ENCODE measurements at places on chromosomes 16 and 17. TPM values are rescaled to one million over a fixed set of nuclear protein-coding genes. Genes with fewer than 3 reads are reported as not detected.

Gene CHRNE
- polyA plus RNA-seq, result 4.9 TPM

Gene ZNF688
- polyA plus RNA-seq, result 39.0 TPM

Gene GLTPD2
- polyA plus RNA-seq, result 0.74 TPM

- H3K27me3 ChIP-seq, result peaks cover 9% of the 10 kb centered on the region
Observed at GRCh38 chr16:90012991-90013745, 6.1 kb downstream of the DBNDD1 start.

DNA sequence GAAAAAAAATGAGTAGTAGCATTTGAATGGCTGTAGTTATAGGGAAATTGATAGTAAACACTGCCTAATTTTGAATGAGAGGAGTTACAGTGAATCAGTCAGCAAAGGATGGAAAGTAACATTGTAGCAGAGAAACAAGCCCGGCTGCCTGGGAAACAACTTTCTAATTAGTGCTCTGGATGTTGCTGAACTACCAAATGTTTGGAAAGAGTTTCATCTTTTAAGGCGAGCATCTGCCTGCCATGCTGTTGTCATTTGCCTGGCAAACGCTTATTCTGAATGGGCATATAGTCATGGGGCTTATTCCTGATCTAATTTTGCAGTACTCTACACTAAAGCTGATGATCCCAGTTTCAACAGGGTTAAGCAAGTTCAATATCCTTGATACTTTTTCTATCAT, 138.6 kb downstream of the CDH11 start:
- no peak overlapping the region for H3K4me3 ChIP-seq
- no peaks in the 10 kb centered on the region for H3K4me1 ChIP-seq
- H3K36me3 ChIP-seq, result no peaks in the 10 kb centered on the region
- H3K27me3 ChIP-seq, result no peaks in the 10 kb centered on the region
- no peak for DNase-seq
- H3K27ac ChIP-seq, result no peak overlapping the region

DNA sequence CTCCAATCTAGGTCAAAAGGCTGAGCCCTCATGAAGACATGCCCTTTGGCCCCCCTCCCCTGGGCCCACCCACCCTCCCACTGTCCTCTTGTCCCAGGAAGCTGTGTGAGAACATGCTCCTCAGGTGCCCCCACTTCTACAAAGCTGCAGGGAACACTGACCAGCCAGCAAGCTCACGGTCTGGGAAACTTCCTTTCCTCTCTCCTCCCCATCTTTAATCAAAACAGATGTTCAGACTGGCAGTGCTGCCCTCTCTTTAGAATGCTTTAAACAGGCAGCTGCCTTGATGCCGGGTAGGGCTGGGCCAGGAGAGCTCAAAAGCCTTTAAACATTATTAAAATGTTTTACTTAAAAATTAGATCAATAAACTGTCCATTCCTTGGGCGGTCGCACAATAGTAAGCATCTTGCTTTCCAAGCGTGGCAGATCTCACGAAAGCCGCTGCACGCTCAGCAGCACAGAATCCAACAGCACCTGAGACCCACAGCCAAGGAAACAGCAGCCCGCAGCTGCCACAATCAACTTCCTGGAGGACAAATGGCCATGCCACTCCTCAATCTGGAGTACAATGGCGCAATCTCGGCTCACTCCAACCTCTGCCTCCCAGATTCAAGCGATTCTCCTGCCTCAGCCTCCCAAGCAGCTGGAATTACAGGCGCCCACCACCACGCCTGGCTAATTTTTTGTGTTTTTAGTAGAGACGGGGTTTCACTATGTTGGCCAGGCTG, 399.2 kb downstream of the SLC39A11 start:
- H3K4me1 ChIP-seq, result no peaks in the 10 kb centered on the region
- no peak overlapping the region for H3K4me3 ChIP-seq
- DNase-seq, result no peak

DNA sequence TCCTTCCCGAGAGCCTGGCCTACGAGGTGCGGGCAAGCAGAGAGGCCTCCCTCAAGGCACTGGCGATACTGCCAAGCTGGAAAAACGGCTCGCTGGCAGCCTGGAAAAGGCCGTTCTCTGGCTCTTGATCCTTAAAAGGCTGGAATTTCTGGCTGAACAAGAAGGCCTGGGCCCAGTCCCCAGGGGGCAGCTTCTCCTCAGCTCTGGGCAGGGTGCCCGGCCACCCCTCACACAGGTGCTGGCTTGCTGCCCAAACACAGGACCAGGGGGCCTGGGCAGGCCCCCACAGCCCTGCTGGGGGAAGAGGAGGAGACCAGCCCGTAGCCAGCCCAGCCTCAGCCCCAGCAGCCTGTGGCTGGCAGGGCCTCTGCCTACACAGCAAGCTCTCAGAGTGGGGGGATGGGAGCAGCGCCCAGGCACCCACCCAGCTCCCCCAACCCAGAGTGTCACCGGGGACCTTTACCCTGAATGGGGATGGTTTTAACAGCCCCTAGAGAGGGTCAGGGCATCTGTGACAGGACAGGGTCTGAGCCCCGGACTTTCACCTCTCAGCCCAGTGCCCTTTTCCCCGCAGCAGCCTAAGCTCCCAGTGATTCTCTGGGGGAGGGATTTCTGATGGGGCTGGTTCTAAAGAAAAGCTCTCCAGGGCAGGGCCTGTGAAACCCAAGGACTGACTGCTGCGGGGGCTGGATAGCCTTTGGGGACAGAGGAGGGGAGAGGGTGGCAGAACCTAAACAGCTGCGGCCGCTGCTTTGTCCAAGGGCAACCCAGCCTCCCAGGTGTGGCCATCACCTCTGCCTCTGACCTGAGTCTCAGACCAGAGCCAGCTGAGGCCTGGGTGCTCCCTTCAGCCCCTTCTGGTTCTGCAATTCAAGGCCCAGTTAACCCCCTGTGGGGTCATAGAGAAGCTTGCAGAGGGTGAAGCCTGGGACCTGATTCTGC, 38.6 kb upstream of the TOB1 start:
- H3K4me1 ChIP-seq, result peaks cover 17% of the 10 kb centered on the region
- H3K36me3 ChIP-seq, result no peaks in the 10 kb centered on the region
- no peak overlapping the region for H3K4me3 ChIP-seq
- peak overlapping the region; percentile 93 for H3K27ac ChIP-seq

- peaks cover 64% of the 10 kb centered on the region for H3K4me1 ChIP-seq
- peak; percentile 91 for DNase-seq
- H3K27ac ChIP-seq, result peak overlapping the region; percentile 95
- no peaks in the 10 kb centered on the region for H3K36me3 ChIP-seq
Observed at GRCh38 chr16:84593825-84594724, 23.8 kb downstream of the COTL1 start.

Gene WNK4
- polyA plus RNA-seq, result not detected

DNA sequence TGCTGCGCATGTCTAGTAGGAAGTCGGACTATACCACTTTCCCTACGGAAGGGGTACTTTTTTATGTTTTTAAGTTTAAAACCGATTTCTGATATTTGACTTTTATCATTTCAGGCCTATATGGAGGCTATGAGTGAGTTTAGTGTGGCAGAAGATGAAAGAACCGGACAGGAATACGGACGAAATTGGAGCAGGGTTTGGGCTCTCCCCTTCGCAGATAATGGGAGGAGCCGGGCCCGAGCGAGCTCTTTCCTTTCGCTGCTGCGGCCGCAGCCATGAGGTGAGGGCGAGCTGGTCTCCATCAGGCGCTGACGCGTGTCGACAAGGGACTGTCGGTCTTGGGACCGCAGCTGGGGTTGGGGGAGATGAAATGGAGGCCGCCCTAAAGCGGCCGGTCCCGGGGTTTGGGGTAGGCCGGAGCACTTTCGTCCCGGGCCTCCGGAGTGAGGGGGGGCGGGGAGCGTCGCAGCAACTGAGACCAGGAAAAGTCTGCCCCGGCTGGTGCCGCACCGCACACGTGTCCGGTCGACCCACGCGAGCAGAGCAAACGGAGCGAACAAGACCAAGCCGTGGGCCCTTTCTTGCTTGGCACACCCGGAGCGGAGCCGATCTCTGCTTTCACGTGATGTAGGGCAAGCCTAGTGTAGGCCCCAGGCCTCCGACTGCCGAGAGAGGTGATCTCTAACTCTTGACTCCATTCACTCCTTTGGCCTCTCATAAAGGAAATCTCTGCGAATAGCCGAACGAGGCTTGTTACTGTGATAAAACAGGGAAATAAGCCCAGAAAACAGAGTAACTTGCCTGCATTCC, at the start of gene RPL19:
RPL19 (plus strand) TSS at position 214 of the 810 bp plus-strand sequence; CDS start at position 276, 62 bp downstream.
- H3K27ac ChIP-seq, result peak within 1 kb of the TSS; percentile 99
- H3K27me3 ChIP-seq, result peaks cover 15% of the 10 kb centered on the region
- peaks cover 31% of the 10 kb centered on the region for H3K36me3 ChIP-seq
- DNase-seq, result peak; percentile 88
- peaks cover 56% of the 10 kb centered on the region for H3K4me1 ChIP-seq

Gene TRAPPC1
- polyA plus RNA-seq, result 379 TPM

DNA sequence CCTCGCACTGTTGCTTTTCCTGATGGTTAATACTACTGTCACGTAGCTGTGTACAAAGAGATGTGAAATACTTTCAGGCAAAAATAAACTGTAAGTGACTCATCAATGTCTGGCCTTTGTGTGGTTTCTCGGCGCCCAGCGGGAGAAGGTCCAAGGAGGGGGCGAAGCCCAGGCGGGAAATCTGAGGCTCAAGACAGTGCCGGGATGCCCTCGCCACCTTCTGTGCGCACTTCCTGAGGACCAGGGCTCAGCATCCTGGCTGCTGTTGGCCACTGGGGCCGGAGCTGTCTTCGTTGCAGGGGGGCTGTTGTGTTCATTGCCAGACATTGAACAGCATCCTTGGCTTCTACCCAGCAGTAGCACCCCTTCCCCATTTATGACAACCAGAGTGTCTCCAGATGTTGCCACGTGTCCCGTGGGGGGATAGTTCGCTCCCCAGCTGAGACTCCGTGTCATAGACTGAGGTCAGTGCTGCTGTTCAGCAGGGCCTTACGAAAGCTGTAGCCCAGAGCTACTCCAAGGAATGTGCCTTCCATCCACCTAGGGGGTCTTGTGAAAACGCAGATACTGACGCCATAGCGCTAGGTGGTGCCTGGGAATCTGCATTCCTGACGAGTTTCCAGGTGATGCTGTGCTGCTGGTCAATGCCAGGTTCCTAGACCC, 67.3 kb upstream of the PLCG2 start:
- H3K4me1 ChIP-seq, result peaks cover 22% of the 10 kb centered on the region
- peak overlapping the region; percentile 15 for H3K27ac ChIP-seq
- peaks cover 13% of the 10 kb centered on the region for H3K36me3 ChIP-seq
- H3K4me3 ChIP-seq, result no peak overlapping the region
- DNase-seq, result no peak
- H3K27me3 ChIP-seq, result peaks cover 10% of the 10 kb centered on the region

GRCh38 chr16:81883235-81883634, 104.1 kb downstream of the PLCG2 start:
- H3K36me3 ChIP-seq, result peaks cover 9% of the 10 kb centered on the region
- H3K4me3 ChIP-seq, result no peak overlapping the region

Gene MPO
- polyA plus RNA-seq, result not detected

- H3K27ac ChIP-seq, result no peak overlapping the region
- H3K4me1 ChIP-seq, result peaks cover 3% of the 10 kb centered on the region
- H3K4me3 ChIP-seq, result no peak overlapping the region
- H3K36me3 ChIP-seq, result peaks cover 31% of the 10 kb centered on the region
- no peaks in the 10 kb centered on the region for H3K27me3 ChIP-seq
Observed at GRCh38 chr17:7676533-7676932, 10.8 kb downstream of the TP53 start.

GRCh38 chr16:30416624-30417528, 9.5 kb downstream of the ZNF771 start:
- peak overlapping the region; percentile 59 for H3K4me3 ChIP-seq
- peaks cover 4% of the 10 kb centered on the region for H3K27me3 ChIP-seq
- H3K27ac ChIP-seq, result peak overlapping the region; percentile 34
- H3K4me1 ChIP-seq, result peaks cover 13% of the 10 kb centered on the region
- H3K36me3 ChIP-seq, result no peaks in the 10 kb centered on the region

GRCh38 chr17:40004072-40004471, 11.2 kb upstream of the CSF3 start:
- H3K36me3 ChIP-seq, result no peaks in the 10 kb centered on the region
- no peak for DNase-seq
- H3K4me1 ChIP-seq, result no peaks in the 10 kb centered on the region
- peaks cover 4% of the 10 kb centered on the region for H3K27me3 ChIP-seq
- H3K4me3 ChIP-seq, result no peak overlapping the region

DNA sequence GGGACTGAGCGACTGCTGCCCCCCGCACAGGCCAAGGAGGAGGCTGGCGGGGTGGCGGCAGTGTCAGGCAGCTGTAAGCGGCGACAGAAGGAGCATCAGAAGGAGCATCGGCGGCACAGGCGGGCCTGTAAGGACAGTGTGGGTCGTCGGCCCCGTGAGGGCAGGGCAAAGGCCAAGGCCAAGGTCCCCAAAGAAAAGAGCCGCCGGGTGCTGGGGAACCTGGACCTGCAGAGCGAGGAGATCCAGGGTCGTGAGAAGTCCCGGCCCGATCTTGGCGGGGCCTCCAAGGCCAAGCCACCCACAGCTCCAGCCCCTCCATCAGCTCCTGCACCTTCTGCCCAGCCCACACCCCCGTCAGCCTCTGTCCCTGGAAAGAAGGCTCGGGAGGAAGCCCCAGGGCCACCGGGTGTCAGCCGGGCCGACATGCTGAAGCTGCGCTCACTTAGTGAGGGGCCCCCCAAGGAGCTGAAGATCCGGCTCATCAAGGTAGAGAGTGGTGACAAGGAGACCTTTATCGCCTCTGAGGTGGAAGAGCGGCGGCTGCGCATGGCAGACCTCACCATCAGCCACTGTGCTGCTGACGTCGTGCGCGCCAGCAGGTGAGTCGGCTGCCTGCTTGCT, 5.6 kb upstream of the TMEM88 start:
- H3K27me3 ChIP-seq, result peaks cover 10% of the 10 kb centered on the region
- no peak overlapping the region for H3K4me3 ChIP-seq
- H3K27ac ChIP-seq, result no peak overlapping the region
- DNase-seq, result no peak
- H3K4me1 ChIP-seq, result peaks cover 19% of the 10 kb centered on the region

Gene ETV4
- not detected for polyA plus RNA-seq

Gene MRPS34
- polyA plus RNA-seq, result 111 TPM
